AG10803 (cell line): ENCODE measurements at places on chromosomes 13 and 19.
A peak's percentile ranks its signal among the peaks of the same experiment; 100 is the strongest.

- no peak for DNase-seq
Observed at GRCh38 chr19:14661372-14661924, 13.2 kb downstream of the ADGRE3 start.

DNA sequence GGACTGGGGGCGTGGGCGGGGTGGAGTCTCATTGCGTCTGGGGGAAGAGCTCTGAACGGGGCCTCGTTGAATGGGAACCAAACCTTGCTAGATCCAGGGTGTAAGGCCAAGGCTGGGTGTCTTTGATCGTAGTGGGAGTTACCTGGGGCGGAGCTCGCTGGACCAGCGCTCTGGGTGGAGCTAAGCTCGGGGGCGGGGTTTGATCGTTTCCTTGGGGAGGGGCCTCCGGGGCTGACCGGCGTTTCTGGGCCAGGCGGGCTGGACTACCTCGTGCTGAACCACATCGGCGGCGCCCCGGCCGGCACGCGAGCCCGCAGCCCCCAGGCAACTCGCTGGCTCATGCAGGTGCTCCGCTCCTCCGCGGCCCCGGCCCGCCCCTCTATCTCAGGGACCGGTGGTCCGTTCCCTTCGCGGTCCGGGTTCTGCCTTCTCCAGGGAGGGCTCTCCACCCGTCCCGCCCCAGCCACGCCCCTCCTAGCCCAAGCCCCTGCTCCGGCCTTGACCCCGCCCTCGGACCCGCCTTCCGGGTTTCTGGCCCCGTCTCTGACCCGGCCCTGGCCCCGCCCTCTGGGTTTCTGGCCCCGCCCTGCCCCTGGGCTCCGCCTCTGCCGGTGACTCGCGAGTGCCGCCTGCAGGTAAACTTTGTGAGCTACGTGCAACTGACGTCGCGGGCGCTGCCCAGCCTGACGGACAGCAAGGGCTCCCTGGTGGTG is 3.3 kb upstream of the RPL36 start:
- DNase-seq = peak; percentile 85

- peak; percentile 10 for DNase-seq
Observed at GRCh38 chr19:41753159-41753558, 2.2 kb upstream of the CEACAM6 start.

DNA sequence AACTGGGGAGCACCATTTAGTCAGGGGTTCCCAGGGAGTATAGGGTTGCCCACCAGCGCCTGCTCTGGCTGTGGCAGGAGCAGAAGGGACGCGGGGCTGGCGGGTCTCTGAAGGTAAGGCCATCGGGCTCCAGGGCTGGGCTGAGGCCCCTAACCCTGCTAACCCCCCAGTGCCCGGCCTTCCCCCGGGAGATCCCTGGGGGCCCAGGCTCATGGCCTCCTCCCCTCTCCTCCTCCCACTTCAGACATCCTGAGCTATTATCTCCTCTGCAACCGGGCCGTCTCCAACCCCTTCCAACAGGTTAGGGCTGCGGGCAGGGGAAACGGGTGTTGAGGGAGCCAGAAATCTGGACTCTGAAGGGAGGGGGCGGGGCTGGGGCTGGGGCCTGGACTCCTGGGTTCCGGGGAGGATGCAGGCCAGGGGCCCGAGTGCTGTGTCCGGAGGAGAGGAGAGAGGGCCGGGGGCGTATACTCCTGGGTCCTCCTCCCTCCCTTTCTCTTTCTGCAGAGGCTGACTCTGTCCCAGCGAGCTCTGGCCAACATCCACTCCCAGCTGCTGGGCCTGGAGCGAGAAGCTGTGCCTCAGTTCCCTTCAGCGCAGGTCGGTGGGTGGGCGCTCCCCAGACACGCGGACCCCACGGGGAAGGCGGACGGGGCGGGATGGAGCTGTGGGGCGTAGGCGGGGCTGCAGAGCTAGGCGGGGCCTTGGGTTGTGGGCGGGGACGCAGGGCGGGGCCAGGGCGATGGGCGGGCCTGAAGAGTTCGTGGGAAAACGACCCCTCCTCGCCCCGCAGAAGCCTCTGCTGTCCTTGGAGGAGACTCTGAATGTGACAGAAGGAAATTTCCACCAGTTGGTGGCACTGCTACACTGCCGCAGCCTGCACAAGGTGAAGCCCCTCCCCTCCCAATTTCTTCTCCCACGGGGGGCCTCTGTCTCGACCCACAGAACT is 15.3 kb downstream of the TTYH1 start:
- no peak for DNase-seq

- no peak for DNase-seq
Observed at GRCh38 chr13:31115616-31116015, 46.1 kb downstream of the HSPH1 start.

- no peak for DNase-seq
Observed at GRCh38 chr13:20383058-20383457, 142.6 kb downstream of the CRYL1 start.
